Heart left ventricle (tissue), 16 donors: ENCODE measurements at places on chromosomes 1 and 21. TPM values are rescaled to one million over a fixed set of nuclear protein-coding genes. Genes with fewer than 3 reads are reported as not detected.

CFHR4 gene
- total RNA-seq: not detected

JAM2 gene
- total RNA-seq: 55.7 TPM

KISS1 gene
- total RNA-seq: not detected

DNA sequence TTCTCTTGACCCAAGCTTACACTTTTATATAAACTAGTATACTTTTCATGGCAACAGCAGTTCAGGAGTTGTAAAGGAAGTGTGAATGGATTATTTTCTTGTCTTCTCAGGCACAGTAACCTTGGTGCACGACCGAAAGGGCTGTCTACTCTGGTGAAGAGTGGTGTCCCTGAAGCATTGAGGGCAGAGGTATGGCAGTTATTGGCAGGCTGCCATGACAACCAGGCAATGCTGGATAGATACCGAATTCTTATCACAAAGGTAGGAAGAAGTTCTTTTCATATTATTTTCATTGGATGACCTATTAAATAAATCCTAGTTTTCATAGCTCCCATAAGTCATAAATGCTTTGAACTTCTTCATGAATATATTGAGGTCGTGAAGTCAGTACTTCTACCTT, 53.9 kb upstream of the GPR52 start:
- no peak for DNase-seq

DNA sequence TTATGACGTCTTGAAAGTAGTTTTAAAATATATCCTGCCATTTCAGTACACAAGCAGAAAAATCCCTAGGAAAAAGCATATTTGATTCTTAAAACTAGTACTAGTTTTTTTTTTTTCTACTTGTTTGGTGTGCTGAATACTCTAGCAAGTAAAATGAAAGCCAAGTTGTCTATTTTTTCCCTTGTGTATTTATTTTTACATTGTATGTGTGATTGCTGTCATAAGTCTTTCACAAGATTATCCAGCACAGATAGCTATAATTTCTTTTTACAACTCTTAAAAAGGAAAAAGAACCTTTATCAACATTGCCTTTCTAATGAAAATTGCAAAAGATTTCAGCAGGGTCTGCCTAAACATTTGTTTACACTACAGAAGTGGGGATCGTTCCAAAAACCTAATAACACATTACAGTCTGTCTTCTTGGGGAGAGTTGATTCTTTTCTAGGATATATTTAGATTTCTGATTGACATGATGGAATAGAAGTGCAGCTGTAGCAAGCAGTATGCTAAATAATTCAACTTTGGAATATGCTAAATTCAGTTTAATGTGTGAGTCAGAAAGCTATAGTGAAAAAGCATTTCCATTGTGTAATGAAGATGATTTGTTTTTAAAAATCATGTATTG, 2.5 kb downstream of the DR1 start:
- no peak for DNase-seq

DNA sequence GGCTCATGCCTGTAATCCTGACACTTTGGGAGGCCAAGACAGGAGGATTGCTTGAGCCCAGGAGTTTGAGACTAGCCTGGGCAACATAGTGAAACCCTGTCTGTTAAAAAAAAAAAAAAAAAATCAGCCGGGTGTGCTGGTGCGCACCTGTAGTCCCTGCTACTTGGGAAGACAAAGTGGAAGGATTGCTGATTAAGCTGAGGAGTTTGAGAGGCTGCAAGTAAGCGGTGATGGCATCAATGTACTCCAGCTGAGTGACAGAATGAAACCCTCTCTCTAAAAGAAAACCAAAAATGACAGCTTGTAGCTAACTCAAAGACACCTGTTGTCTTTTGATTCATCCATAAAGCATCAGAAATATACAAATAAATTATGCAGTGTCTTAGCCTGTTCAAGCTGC, 31.8 kb downstream of the SIPA1L2 start:
- no peak for DNase-seq
